ENCODE measurements at places on chromosomes 3 and 15.

- no peak for DNase-seq
These were observed 61.2 kb downstream of the THBS1 start for GRCh38 chr15:39642011-39642640.

- DNase-seq, result no peak
These were observed 56.1 kb upstream of the GK5 start for GRCh38 chr3:142281474-142281873.

GRCh38 chr15:59792359-59792758, 103.2 kb upstream of the BNIP2 start:
- DNase-seq, result no peak

DNA sequence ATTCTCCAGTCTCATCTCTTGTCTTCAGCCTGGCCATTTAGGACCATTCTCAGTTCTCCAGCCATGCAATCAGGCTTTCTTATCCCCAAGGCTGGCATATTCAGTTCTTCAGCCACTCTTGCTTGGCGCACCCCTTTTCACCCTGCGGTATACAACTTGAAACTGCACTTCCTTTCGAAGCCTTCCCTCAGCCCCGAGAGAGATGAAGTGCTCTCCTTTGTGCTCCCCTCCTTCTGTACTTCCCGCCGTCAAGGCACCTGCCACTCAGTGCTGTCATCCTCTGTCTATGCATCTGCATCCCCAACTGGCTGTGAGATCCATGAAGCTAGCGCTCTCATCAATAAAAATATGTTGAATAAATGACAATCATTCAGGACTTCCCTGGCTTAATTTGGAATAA, 45.7 kb downstream of the MORC1 start:
- DNase-seq, result no peak

DNA sequence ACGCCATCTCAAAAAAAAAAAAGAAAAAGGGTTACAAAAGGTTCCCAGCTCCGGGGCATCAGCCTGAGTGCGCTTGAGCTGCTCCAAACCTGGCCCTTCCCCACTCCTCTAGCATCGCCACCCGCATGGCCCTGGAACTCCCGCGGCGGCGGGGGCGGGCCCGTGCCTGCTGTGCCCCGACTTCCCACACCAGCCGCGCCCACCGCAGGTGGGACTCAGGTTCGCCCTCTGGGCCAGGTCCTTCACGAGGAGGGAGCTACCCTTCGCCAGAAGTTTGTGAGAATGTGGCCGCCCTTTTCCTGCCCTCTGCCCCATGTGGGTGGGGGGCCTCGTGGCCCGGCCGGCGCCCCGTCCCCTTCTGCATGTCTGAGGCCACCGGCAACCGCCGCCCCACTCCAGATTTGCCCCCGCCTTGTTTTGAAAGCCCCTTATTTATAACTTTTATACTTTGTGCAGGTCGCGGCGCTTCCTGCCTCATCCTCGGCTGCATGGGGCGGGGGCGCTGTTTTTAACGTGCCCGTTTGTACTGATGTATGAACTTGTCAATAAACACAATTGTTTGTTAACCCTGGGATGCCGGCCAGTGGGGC, 507 bp upstream of the JMJD7 start:
- no peak for DNase-seq

DNA sequence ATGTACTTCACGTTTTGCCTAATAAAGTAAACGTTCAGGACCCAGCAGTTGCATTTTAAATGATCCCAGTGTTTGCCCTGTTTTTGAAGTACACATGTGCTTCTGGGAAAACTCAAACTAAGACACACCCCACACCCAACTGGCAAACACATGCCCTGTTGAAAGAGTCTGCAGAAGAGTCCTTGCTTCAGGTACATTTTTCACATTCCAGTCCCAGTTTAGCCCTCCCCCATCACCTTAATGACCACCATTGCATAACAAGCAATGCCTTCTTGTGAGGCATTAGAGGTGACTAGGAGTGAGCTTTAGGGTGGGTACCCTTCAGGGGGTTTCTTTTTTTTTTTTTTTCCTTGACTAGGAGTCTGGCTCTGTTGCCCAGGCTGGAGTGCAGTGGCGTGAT, 322.3 kb downstream of the CNTN4 start:
- DNase-seq, result no peak

DNA sequence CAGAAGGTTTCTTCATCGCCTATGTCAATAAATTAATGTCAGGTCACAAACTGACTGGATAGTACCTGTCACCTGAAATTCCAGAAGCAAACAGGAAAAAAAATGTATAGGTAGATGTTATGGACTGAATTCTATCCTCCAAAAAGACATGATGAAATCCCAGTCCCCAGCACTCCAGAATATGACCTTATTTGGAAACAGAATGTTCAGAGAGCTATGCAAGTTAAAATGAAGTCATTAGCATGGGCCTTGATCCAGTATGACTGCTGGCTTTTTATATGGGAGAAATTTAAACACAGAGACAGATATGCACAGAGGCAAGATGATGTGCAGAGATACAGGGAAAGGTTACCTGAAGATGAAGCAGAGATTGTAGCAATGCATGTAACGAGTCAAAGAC, 953.4 kb downstream of the ZPLD1 start:
- no peak for DNase-seq

GRCh38 chr3:171284308-171285075, 175.7 kb downstream of the TNIK start:
- peak; percentile 35 for DNase-seq

- no peak for DNase-seq
These were observed 3.9 kb upstream of the PAK2 start for GRCh38 chr3:196735751-196736150.

- no peak for DNase-seq
These were observed 1.5 kb downstream of the ACAD11 start for GRCh38 chr3:132657869-132658747.

- no peak for DNase-seq
These were observed 29.0 kb downstream of the IL17RD start for GRCh38 chr3:57135964-57136719.

- no peak for DNase-seq
These were observed 74.6 kb upstream of the FLNB start for GRCh38 chr3:57933602-57934001.

DNA sequence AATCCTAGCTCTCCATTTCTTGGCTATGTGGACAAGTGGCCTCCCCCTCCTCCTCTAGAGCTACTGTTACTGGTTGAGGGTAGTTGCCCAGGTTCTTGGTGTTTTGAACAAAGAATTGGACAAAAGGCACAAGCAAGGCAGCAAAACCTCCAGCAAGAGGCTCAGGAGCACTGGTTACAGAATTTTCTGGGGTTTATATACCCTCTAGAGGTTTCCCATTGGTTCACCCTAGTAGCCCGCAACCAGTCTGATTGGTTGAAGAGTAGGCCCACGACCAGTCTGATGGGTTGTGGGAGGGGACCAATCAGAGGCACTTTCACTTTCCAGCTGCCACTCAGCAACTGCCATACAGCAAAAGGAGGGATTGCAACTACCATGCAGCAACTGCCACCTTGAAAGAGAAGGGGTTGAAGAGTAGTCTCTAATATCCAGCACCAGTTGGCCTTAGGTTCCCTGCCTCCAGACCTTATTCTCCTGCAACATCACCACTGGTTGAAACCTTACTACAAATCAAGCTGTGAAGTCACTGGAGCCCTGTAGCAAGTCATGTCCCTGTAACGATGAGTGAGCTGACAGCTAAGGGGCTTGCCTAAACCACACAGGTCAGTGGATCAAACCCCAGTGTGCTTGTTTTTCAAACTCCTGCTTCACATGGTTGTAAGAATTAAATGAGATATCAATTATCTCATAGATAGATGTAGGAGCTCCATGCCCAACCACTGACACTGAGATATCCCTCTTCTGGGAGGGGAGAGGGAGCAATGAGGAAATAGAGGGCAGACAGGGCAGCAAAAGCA, 2.9 kb upstream of the C15orf39 start:
- peak; percentile 44 for DNase-seq

DNA sequence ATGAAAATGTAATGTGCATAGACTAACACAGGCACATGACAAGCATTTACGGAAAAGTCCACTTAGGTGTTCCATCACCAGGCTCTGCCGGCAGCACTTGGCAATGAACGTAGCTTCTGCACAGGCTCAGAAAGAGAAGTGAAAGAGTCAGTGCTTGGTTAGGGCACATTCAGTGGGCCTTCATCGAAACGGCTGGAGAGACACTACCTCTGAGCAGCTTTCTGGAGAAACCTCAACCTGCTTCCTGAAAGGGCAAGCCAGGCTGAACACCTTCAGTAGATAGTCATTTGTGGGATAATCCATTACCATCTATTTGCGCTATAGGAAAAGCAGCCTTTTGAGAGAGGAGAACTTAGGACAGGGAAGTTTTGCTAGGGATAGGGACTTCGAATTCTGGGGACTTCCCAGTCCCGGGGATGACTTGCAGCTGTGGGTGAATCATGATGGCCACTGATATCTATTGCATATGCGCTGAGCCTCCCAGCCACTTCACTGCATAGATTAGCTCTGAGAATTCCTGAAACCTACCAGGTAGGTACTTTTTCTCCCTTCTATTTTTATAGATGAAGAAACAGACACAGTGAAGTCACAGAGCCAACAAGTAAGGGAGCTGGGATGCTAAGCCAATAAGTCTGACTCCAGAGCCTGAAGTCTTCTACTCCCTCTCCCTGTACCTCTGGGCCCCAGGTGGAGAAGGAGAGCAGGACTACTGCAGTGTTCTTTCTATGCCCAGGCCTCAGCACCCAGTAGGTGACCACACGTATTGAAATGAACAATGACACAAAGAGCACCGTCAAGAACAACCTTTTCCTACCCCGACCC, 4.2 kb upstream of the SH2D7 start:
- peak; percentile 88 for DNase-seq

- no peak for DNase-seq
These were observed 37.3 kb downstream of the CYFIP1 start for GRCh38 chr15:22942877-22943276.

- no peak for DNase-seq
These were observed 91.9 kb downstream of the NAALADL2 start for GRCh38 chr3:174951034-174951433.

DNA sequence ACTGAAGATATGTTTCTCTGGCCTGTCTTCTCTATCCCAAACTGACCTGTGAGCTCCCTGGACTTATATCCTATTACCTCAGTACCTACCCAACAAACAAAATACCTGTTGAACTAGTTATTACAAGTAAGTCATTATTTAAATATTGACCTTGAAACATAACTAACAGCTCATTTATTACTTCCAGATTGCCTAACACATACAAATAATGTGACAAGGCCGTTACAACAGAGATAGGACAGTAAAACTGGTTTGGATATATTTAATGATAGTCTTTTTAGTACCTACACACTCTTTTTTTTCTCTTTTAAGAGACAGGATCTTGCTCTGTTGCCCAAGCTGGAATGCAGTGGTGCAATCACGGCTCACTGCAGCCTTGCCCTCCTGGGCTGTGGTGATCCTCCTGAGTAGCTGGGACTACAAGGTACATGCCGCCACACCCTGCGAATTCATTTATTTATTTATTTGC, 145.0 kb downstream of the ADAM10 start:
- DNase-seq, result no peak

DNA sequence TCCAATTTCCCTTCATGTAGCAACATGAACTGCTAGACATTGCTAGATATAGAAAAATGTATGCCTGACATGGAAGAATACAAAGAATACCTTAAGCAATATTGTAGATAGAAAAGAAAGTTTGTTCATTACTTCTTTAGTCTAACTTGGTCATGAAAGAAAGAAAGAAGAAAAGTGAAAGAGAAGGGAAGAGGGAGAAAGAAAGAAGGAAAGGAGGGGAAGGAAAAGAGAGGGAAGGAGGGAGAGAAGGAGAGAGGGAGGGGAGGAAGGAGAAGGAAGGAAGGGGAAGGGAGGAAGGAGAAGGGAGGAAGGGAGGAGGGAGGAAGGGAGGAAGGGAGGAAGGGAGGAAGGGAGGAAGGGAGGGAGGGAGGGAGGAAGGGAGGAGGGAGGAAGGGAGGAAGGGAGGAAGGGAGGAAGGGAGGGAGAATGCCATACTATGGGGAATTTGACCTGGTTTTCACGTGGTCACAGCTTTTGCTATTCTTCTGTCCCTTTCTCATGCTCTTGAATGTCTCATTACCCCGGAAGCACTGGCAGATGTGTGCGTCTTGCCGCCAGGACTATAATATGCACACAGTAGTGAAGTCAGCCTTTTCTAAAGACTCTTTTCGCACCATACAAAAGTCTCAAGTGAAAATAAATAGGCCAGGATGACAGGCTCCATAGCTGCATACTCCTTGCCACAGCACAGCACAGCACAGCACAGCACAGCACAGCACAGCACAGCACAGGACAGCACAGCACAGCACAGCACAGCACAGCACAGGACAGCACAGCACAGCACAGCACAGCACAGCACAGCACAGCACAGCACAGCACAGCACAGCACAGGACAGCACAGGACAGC, 78.2 kb downstream of the CHAC1 start:
- DNase-seq, result no peak

DNA sequence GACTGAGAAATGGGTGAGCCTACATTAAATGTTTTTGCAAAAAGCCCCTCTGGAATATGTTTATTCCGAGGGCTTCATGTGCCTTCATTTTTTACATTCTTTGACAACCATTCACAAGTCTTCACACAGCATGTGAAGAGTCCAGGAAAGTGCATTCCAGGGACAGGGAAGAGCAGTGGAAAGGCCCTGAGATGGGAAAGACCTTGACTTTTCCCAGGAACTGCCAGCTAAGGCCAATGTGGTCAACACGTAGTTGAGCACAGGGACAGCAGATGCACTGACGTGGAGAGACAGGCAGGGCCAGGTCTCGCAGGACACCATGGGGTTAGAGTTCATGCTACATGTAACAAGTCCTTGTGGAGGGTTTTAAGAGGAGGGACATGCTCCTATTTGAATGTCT, 21.7 kb downstream of the SSR3 start:
- no peak for DNase-seq

Measured in inflammatory macrophage treated with lipopolysaccharide for 1 hour (primary cell).